ENCODE measurements at places on chromosomes 12 and 14. TPM values are rescaled to one million over a fixed set of nuclear protein-coding genes. Genes with fewer than 3 reads are reported as not detected.

TAS2R8 gene
- total RNA-seq: not detected

TTC5 gene
- total RNA-seq: 30.5 TPM

TAS2R9 gene
- not detected for total RNA-seq

FAM90A1 gene
- total RNA-seq: not detected

DTX3 gene
- total RNA-seq: 1.9 TPM

TGFB3 gene
- 4.1 TPM for total RNA-seq

GLIPR1 gene
- total RNA-seq: 5.4 TPM

LRRC23 gene
- 5.8 TPM for total RNA-seq

PTPN6 gene
- total RNA-seq: 3.4 TPM

KCNMB4 gene
- total RNA-seq: 0.34 TPM

TAS2R14 gene
- total RNA-seq: 2.0 TPM

IL23A gene
- total RNA-seq: 0.34 TPM

GRCh38 chr12:97456571-97457188 is 5.9 kb upstream of the RMST start:
- no peak for DNase-seq

GRCh38 chr14:85359505-85359904 is 170.4 kb upstream of the FLRT2 start:
- DNase-seq: peak; percentile 29

GRCh38 chr12:58458102-58458501 is 462.2 kb downstream of the LRIG3 start:
- no peak for DNase-seq

GRCh38 chr14:86574778-86575129 is 1044.8 kb downstream of the FLRT2 start:
- no peak for DNase-seq

DNA sequence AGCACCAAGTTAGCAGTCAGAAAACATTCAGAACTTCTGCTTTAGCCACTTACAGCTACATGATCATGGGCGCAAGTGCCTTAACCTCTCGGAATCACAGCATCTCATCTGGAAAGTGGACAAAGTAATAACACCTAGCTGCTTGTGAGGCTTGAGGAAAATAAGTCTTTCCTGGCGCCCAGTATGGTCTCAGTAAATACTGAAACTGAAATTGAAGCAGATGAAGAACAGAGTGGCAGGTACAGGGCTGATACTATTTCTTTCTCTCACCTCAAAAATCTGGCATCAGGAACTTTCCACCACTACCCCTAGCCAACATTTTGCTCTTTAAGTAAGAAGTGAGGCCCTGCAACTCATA is 129.7 kb upstream of the FUT8 start:
- DNase-seq: no peak

DNA sequence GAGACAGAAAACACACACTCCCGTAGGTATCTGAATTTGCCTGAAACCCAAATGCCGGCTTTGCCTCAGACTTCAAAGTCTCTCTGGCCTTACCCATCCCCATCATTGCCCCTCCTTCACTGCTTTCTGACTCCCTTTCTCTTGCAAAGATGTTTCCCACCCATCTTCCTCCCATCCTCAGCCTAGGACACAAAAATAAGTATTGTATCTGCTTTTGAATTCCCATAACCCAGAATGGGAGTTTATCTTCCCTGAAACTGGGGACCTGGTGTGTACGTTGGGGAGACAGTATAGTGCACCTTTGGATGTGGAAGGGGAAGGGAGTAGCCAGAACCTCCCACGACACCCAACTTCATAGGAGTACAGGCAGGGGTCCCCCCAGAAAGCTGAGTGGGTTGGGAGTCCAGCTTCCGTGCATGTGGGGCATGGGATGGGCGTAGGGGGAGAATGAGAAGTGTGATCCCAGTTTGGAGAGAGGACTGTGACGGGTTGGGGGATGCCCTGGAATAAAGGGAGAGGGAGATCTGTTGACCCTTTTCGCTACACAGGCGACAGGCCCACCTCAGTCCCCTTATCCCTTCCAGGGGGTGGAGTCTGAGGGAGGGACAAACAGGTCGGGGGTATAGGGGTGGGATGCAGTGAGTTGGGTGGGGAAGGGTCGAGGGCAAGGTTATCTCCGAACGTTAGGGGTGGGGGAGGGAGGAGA is 488 bp upstream of the KIF5A start:
- DNase-seq: no peak

- no peak for DNase-seq
Observed at GRCh38 chr12:18823461-18823860, 85.5 kb downstream of the CAPZA3 start.

- peak; percentile 91 for DNase-seq
Observed at GRCh38 chr12:41932470-41932991, 212.1 kb downstream of the GXYLT1 start.

- no peak for DNase-seq
Observed at GRCh38 chr12:62749586-62749985, 185.4 kb downstream of the PPM1H start.

DNA sequence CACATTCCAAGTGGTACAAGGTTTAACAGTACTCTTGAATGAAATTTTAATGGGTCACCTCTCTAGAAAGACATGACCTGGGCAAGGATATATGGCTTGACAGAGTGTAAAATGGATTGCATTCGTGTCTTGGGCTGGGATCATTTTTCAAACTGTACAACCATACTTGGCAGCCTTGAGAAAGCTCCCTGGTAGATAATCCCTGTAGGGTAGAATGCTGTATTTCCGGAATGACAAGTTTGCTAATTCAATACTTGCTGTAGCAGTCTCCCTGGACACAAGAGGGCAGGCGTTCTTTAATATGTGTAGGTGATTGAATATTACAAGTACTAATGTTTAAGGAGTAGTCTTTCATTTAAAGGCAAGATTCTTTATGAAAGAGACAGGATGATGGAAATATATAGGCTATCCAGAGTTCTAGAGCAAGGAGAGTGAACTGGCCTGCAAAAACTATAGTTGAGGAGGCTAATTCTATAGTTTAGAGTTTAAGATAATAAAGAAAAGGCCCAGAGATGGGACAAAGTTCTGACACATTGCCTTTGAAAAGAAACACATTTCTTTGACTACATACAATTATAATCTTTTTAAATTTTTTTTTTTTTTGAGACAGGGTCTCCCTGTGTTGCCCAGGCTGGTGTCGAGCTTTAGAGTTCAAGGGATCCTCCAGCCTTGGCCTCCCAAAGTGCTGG is 53.4 kb downstream of the PLBD1 start:
- peak; percentile 24 for DNase-seq

- DNase-seq: no peak
Observed at GRCh38 chr12:128318946-128319345, 52.0 kb downstream of the TMEM132C start.

DNA sequence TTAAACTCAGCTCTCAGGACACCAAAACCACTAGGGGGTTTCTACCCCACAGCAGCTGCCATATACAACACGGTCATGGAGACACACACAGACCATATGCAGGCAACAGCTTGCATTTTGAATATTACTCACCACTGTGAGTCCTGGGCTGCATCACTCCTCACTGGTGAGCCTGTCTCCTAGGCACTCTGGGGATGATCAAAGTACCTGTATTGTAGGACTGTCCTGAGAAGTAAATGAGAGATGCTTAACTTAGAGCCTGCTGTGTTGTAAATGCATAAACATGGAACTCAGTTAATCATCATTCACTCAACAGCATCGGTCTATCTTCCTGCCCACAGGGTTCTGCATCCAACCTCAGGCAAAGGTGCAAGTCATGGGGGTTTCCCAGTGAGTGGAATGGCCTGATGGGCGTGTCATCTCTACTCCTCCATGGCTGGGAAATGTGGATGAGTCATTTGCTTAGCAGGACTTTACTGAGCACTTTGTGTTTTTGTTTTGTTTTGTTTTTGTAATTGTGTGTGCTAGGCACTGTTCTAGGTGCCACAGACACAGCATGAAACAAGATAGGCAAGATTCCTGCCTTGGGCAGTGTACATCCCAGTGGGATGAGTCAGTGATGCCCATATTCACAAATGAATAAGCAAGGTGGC is 1141.2 kb upstream of the TMEM132C start:
- DNase-seq: no peak

- DNase-seq: no peak
Observed at GRCh38 chr12:98453070-98453469, 62.3 kb upstream of the TMPO start.

- peak; percentile 55 for DNase-seq
Observed at GRCh38 chr12:5964913-5965900, 20.1 kb upstream of the ANO2 start.

DNA sequence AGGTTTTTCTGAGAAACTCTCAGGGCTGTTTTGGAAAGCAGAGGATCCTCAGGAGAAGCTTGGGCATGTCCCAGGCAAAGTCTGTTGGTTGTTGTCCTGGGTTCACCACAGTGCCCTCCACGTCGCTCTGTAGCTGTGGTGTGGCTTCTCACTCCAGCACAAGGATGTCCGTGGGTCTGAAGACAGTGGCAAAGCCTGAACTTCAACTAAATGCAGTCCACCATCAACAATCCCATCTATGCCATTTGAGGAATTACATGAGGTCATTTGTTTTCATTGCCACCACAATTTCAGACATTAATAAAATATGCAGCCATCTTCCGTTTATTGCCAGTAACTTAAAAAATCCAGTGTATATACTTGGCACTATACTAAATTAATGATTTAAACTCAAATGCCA is 272.1 kb downstream of the LRIG3 start:
- no peak for DNase-seq

DNA sequence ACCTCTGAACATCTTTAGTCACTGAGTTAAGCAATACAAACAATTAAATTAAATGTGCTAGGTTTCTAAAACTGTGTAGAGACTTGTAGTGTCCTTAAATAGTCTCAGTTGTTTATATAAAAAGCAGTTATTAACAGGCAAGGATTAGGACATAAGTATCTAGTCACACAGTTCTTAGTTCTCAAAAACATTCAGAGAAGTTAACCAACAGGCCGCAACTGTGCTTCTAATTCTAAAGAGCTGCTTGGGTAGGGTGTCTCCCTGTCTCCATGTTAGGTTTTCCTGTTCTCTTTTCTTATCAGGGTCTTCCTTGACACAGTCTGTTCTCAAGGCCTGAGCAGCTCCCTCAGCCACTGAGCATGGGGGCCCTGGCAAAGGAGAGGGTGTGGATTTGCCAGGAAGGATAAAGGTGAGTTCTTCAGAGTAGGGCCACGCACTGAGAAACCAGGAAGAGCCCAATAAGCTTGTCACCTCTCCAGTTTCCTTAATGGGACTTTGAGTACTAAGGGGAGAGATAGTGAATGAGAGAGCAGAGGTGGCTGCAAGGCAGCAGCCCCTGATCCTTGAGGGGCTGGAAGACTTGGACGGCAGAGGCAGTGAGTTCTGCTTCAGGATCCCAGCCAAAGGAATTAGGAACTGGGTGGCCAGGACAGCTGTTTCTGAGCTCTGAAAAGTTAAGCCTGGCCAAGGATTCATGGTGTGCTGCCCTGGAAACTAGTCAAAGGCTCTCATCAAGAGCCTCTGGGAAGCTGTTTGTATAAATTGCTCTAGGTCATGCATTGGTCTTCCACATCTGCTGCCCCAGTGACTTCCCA is 177.3 kb downstream of the MYRFL start:
- no peak for DNase-seq

- DNase-seq: peak; percentile 93
Observed at GRCh38 chr14:75234173-75235115, 44.2 kb upstream of the FOS start.

- no peak for DNase-seq
Observed at GRCh38 chr12:100401660-100402059, 44.8 kb downstream of the SLC17A8 start.

DNA sequence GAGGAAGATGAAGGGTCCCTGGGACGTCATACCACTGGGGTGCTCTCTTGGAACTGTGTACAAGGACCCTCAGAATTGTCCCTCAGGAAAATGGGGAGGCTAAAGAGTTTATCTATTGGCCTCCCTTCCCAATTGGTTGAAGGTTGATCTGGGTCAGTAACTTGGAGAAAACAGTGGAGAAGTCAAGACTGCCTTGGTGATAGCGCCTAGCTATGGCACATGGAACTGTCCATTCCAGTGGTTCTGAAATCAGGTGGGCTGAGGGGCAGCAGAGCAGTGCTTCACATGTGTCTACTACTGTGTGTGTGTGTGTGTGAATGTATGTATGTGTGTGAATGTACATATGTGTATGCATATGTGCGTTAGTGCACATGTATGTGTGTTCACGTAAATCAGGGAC is 316.1 kb downstream of the AACS start:
- no peak for DNase-seq

DNA sequence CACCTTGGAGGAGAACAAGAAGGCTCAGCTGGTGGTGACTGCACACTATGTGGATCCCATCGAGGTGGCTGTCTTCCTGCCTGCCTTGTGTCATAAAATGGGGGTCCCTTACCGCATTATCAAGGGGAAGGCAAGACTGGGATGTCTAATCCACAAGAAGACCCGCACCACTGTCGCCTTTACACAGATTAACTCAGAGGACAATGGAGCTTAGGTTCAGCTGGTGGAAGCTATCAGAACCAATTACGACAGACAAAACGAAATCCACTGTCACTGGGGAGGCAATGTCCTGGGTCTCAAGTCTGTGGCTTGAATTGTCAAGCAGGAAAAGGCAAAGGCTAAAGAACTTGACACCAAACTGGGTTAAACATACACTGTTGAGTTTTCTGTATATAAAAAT is 12.6 kb downstream of the TRAPPC6B start:
- DNase-seq: no peak

Measured in dermis blood vessel endothelial cell (primary cell).